ENCODE measurements at places on chromosomes 4 and X. TPM values are rescaled to one million over a fixed set of nuclear protein-coding genes. Genes with fewer than 3 reads are reported as not detected.

SRPK3 gene
- total RNA-seq = 0.13 TPM

PPP1R2C gene
- not detected for total RNA-seq

CLDN2 gene
- total RNA-seq = 7.4 TPM

HSFX2 gene
- 0.24 TPM for total RNA-seq

TACC3 gene
- 83.1 TPM for total RNA-seq

CYP4V2 gene
- 2.8 TPM for total RNA-seq

ANXA10 gene
- total RNA-seq = 2.6 TPM

MAGEA1 gene
- total RNA-seq = 0.05 TPM

RAB33A gene
- 0.13 TPM for total RNA-seq

PHKA2 gene
- 13.2 TPM for total RNA-seq

NUP62CL gene
- 13.9 TPM for total RNA-seq

CYTL1 gene
- total RNA-seq = not detected

DMRTC1 gene
- total RNA-seq = 0.17 TPM

CDS1 gene
- 0.61 TPM for total RNA-seq

RBM46 gene
- not detected for total RNA-seq

GYPE gene
- total RNA-seq = not detected

SYTL5 gene
- 0.35 TPM for total RNA-seq

PRPS2 gene
- total RNA-seq = 40.7 TPM
